ENCODE measurements at places on chromosomes 3 and 15.

GRCh38 chr3:19598870-19599269 is 335.1 kb downstream of the EFHB start:
- DNase-seq: no peak

DNA sequence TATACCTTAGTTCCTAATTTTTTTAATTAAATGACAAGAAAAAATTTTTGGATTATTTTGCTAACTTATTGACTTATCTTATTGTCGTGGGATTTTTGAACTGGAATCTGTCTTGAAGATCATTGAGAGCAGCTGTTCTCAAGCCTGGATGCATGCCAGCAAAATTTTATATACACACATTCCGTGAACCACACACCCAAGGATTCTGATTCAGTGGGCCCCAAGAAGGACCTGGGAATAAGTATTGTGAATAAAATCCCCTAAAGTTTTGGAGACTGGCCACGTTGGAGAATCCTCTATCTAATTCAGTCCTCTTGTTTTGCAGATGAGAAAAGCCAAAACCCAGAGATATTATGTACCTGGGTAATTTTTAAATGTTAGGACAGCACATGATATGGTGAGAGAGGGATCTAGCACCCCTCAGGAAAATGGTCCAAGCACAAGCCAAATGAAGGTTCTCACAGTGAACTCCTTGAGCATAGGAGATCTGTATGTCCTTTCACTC is 55.2 kb downstream of the UNC13C start:
- DNase-seq: no peak

DNA sequence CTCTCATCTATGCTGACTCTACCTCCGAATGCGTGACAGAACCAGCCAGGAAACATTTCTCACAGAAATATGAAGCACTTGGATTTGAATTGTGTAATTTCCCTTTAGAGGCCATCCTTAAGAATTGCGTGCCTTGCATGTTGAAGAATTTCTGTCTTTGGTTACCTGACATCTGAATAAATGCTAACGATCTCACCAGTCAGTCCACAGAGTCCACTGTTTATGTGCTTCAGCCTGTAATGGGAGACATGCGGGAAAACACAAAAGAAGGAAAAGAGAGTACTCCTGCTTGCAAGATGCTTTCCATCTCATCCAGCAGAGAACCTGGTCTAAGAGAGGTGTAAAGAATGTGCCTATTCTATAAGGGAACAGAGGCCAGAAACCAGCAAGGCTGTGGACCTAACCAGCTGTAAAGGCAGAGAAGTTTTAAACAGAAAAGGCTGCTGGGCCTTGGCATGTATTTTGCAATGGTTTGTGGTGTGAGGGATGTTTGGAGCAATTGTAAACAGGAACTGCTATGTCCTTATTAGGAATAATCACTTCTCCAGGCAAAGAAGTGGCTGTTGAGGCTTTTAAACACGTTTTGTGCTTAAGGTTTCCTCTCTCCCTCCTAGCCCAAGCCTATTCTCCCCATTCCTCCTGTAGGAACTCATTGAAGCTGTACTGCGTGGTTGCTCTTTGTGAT is 36.4 kb upstream of the BOC start:
- no peak for DNase-seq

DNA sequence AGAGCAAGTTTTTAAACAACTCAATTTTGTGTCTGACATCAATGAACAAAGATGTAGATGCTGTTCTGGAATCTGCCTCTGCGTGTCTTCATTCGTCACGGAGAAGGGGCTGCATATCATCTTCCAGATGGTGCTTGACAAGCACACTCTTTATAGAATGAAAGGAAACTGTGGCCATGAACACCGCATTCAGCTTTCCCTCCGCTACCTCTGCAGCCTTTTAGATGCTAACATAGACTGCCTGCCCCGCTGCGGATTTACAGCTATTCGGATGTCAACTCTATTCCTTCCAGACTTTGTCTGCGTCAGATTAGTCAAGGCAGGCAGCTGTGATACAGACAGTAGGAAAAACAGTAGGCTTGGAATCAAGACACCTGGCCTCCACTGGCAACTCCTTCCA is 232.9 kb downstream of the TJP1 start:
- no peak for DNase-seq

DNA sequence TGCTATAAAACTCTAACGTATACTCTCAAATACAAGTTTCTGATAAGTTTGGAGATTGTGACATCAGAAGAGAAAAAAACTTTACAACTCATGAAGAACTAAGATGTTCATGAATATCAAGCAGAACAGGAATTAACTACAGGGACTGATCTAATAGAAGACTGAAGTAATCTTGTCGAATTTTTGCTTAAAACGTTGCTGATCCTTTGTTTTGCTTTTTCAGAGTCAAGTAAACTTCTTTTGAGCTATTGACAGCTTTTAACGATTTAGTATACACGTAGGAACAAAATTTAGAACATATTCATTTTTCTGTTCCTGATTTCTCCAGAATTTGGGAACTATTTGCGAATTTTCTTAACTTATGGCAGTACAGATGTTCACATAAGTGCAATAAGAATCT is 610.2 kb downstream of the SI start:
- DNase-seq: no peak

- DNase-seq: no peak
These were observed 10.7 kb downstream of the ZXDC start for GRCh38 chr3:126464997-126465396.

GRCh38 chr15:66007663-66008262 is 138.5 kb downstream of the RAB11A start:
- no peak for DNase-seq

- no peak for DNase-seq
These were observed 58.6 kb downstream of the SYNM start for GRCh38 chr15:99163271-99164062.

DNA sequence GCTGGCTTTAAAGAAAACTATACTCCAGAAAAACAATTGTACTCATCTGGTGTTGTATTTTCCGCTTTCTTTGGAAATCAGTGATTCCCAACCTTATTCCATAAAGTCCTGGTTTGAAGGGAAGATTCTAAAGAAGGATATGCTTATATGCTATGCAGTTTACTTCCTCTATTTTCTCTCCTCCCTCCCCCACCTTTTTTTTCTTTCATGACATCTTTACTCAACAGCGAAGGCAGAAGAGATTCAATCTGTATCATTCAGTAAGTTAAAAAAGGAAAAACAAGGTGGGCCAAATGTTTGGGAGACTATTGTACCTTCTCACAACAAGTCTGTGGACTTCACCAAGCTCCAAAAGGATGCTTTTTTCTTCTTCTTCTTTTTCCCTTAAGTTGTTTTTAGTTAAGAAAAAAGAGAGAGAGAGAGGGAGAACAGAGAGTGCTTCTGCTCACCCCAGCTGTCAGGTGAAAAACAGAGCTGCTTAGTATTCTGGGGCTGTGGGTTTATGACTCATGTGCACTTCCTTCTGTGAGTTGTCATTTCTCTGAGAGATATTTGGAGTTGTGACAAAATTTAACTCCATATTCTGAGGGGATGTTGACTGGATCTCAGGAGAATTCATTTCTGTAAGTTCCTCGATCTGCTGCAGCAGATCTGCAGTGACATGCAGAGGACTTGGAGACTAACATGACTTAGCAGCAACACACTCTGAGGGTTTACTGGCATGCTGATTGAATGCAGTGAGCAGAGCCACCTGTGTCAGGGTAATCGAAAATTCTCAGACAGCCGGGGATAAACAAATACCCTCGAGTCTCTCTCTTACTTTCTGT is 70.7 kb downstream of the SSR3 start:
- peak; percentile 8 for DNase-seq

Data from stimulated activated CD8-positive, alpha-beta memory T cell treated with anti-CD3 and anti-CD28 coated beads, Interleukin-7, amount 100 ng/mL, for 1 hour (primary cell).